Esophagus mucosa (tissue), 1 donor: ENCODE measurements at places on chromosomes 12 and 14. TPM values are rescaled to one million over a fixed set of nuclear protein-coding genes. Genes with fewer than 3 reads are reported as not detected.

Gene NEUROD4
- not detected for total RNA-seq

Gene PLA2G1B
- not detected for total RNA-seq

Gene AKAP3
- total RNA-seq, result 0.32 TPM

Gene NT5DC3
- total RNA-seq, result 4.8 TPM

Gene CISTR
- not detected for total RNA-seq

Gene HOXC4
- total RNA-seq, result 5.1 TPM

Gene SLC10A1
- total RNA-seq, result not detected

Gene GPR84
- total RNA-seq, result 0.16 TPM

Gene CCT2
- 114 TPM for total RNA-seq

Gene NRXN3
- total RNA-seq, result 0.60 TPM

Gene KRT77
- total RNA-seq, result not detected

Gene PLD4
- 0.80 TPM for total RNA-seq

Gene CLEC2B
- total RNA-seq, result 13.0 TPM

Gene CCDC196
- not detected for total RNA-seq

Gene RNF212B
- total RNA-seq, result not detected

Gene SIX1
- total RNA-seq, result 0.12 TPM

Gene PMCH
- total RNA-seq, result not detected
